ENCODE measurements at places on chromosomes 6 and 20.

- DNase-seq = no peak
These were observed 2.2 kb downstream of the INSM1 start for GRCh38 chr20:20370094-20370575.

DNA sequence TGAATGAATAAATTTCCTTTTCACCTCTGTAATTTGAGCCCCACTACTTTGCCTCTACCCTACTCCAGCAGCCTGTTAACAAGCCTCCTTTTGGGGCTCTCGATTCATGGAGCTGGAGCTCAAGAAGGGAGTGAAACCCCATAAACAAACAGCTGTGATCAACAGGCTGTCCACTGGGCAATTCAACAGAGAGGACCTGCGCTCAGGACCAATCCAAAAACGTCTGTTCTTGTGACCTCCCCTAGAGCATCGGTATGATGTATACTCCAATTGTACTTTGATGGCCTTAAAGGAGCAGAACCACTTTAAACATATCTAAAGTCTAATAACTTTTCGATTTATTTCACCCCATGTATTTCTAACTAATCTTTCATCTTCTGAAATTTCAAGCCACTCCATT, 37.4 kb downstream of the HIVEP2 start:
- DNase-seq = no peak

DNA sequence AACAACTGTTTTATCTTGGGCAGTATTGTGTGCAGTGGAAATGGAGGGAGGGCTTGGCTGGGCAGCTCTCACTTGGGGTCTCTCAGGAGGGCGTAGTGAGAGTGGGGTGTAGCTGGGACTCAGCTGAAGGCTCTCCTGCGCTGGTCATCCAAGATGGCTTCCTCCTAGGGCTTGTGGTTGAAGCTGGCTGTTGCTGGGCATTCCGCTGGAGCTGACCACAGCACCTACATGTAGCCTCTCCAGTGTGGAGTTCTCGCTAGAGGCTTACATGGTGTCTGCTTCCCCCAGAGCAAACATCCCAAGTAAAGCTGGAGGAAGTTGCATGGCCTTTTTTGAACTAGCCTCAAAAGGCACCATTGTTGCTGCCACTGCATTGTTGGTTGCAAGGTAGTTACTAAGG, 344.1 kb upstream of the MARCKS start:
- no peak for DNase-seq

GRCh38 chr6:157014871-157015270, 237.7 kb downstream of the ARID1B start:
- no peak for DNase-seq

- no peak for DNase-seq
These were observed 5.9 kb upstream of the CST3 start for GRCh38 chr20:23643659-23644058.

GRCh38 chr6:54135665-54136369, 24.6 kb downstream of the MLIP start:
- peak; percentile 5 for DNase-seq

GRCh38 chr6:56497691-56498090, 145.0 kb downstream of the DST start:
- DNase-seq = no peak

GRCh38 chr6:33632558-33633039, 11.5 kb downstream of the ITPR3 start:
- peak; percentile 66 for DNase-seq
